NB4 (cell line): ENCODE measurements at places on chromosomes 3 and 15.

DNA sequence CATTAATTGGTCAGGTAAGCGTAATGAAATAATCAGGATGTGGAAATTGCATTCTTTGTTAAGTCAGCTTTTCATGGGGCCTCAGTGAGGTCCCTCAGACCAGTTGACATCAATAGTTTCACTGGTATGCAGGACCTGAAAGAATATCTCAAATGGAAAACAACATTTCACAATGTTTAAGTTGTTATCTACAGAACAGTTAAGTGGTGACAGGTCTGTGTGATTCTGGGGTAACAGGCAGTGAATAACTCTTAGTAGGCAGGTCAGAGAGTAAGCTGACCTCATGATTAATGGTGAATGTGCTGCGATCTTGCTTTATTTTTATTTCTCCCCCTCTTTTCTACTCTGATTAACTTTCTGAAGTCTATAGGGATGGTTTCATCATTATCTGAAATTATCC is 28.9 kb upstream of the ACP3 start:
- no peak for DNase-seq

DNA sequence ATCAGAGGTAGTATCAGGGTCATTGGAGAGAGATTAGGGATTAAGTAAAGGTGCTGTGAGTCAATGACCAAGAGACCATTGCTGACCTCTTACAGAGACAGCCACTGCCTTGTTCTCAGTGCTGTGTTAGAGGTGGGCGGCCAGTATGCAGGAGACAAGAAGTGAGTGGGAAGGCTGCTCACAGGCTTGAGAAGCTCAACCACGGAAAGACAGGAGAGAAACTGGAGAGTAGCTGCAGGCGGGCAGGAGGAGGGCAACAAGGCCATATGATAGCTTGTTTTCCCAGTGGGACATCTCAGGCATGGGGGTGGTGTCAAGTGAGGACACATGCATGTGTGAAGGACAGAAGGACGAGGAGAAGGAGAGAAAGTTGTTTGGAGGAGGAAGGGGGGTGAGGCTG is 237.3 kb downstream of the PDCD6IP start:
- DNase-seq = no peak

- no peak for DNase-seq
Observed at GRCh38 chr3:147304756-147305155, 101.6 kb downstream of the ZIC4 start.

DNA sequence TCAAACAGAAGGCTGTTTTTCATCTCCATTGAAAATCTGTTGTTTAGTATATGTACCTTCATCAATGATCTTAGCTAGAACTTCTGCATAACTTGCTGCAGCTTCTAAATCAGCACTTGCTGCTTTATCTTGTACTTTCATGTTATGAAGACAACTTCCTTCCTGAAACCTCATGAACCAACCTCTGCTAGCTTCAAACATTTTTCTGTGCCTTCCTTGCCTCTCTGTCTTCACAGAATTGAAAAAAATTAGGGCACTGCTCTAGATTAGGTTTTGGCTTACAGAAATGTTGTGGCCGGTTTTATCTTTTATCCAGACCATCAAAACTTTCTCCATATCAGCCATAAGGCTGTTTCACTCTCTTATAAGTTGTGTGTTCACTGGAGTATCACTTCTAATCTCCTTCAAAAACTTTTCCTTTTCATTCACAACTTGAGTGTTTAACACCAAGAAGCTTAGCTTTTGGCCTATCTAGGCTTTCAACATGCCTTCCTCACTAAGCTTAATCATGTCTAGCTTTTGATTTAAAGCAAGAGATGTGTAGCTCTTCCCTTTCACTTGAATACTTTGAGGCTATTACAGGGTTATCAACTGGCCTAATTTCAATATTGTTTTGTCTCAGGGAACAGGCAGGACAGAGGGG is 78.6 kb downstream of the IGSF11 start:
- DNase-seq = no peak

GRCh38 chr15:53789654-53790375 is 30.4 kb upstream of the WDR72 start:
- DNase-seq = no peak
